ENCODE measurements at places on chromosomes 2 and 18.

GRCh38 chr2:148875387-148876051, 492 bp downstream of the KIF5C start:
- no peak for DNase-seq

DNA sequence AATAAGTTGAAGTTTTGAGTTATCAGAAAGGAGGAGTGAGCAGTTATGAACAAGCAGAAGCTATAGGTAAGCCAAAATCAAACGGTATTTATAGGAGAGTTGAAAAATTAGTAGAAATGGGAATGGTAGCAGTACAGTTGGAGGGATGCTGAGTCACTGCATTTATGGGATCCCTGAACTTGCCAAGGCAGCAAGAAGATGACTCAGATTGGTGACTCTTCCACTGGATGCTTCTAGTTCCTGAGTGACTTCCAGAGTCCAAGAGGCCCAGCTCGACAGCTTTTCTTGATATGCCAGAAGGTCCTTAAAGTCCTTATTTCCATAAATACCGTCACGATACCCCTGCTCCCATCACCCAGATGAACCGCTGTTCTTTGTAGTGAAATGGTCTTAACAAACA, 31.1 kb upstream of the ACTR3 start:
- DNase-seq: peak; percentile 67

DNA sequence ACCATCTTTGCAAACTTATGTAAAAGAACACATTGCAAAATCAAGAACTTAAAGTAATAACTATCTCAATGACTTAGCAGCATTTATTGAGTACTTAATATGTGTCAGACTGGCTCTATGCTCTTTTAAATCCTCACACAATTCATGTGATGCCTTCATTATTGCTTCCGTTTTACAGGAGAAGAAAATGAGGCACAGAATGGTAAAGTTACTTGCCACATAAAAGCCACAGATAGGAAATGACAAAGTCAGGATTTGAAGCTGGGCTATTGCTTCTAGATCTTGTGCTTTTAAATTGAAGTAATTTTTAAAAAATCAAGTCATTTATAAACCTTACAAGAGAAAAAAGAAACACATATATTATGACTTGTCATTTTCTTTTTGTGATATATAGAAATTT, 174.2 kb downstream of the WDR7 start:
- DNase-seq: no peak

- DNase-seq: peak; percentile 26
Measured at GRCh38 chr2:227796045-227796711, 17.5 kb upstream of the CCL20 start.

DNA sequence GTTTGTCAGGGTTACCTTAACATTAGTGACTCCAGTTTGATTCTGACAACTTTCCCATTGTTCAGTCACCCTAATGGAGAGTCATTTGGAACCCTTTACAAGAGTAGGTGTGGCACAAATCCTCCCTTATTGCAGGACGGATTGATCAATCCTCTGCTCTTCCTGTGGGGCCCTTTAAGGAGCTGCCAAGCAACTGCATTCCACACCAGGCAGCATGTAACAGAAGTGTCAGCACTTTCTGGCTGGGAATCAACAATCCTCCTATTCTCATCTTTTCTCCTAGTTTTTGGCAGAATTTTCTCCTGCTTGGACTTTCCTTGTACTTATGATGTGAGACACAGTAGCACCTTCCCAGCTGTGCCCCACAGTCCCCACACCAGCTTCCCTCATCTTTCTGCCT, 177.8 kb downstream of the ST6GAL2 start:
- no peak for DNase-seq

- DNase-seq: no peak
Measured at GRCh38 chr2:119134775-119135174, 23.8 kb downstream of the C1QL2 start.

GRCh38 chr2:203623096-203623495, 83.3 kb upstream of the CD28 start:
- DNase-seq: peak; percentile 62

DNA sequence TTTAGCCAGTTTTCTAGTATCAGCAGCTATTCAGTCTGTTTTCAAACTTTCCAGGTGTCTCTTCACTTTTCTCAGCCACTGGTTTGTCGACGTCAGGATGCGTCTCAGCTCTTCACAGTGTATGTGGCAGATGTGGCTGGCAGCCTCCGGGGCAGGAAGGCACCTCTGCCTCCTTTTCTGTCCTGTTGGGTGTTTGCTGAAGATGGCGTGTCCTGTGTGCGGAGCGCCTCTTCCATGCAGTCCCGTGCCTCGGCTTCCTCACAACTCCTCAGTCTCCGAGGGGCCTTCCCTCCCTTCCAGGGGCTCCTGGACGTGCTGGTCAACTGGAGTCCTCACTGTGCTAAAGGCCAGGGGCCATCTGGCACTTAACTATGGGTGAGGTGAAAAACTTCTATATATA, 65.4 kb upstream of the PXDN start:
- DNase-seq: no peak

DNA sequence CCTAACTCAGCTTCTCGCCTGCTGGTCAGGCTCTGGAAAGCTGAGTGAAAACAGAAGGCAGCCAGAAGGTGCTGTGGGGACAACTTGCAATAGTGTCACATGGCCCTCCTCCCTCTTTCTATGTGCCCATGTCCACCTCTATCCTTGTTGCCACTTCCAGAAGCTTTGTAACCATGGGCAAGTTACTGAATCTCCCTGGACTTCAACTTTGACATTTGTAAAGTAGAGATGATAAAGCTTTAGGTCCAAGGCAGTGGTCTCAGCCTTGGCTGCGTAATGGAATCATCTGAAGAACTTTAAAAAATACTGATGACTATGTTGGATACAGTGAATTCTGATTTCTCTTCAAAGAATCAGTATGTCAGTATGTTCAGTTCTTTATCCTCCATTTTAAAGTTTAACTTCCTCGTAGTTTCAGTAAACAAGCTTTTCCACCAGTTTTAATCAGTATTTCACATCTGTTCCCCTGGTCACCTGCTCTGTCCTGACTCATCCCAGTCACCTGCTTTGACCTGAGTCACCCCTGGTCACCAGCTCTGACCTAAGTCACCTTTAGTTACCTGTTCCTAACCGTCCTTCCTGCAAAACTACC, 245.2 kb upstream of the STON1 start:
- no peak for DNase-seq

DNA sequence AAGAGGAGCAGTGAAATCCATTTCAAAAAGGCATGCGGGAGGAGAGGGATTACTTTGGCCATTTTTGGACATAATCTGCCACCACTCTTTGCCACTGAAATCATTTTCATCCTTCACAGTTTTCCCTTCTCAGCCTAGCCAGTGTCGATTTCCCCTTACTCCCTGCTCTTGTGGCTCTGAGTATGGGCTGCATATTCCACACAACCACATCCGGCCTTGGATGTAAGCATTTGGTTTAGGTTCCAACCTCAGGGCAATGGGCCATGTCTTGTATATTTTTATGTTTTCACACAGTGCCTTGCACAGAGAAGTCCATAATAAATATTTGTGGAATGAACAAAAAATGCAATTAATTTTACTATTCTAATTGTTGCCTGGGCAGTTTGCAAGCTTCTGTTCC, 7.7 kb upstream of the SERPINE2 start:
- no peak for DNase-seq

DNA sequence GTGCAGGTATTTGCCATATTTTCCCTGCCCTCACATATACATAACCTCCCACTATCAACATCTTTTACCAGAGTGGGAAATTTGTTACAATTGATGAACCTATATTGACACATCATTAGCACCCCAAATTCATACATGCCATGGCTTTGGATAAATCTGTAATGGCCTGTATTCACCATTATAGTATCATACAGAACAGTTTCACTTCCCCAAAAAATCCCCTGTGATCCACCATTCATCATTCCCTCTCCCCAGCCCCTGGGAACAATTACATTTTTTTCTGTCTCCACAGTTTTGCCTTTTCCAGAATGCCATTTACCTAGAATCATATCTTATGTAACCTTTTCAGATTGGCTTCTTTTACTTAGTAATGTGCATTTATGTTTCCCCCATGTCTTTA, 494.5 kb downstream of the RNF144A start:
- DNase-seq: no peak

DNA sequence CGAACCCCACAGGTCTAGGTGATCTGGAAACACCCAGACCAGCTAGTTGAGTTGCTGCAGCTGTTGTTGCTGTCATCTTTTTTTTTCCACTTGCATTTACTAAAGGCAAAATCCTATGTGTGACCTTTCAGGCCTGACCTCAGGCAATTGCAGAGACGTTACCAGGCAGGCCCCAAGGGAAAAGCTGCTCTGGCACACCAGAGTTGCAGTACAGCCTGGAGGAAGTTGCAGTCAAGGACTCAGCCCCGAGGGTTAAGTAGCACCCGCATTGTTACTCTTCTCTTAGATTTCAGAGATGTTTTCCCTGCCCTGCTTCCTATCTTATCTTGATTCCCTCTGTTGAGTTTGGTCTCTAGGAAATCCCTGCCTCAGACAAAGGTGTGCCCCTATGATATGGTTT, 45.2 kb upstream of the SMAD2 start:
- no peak for DNase-seq

DNA sequence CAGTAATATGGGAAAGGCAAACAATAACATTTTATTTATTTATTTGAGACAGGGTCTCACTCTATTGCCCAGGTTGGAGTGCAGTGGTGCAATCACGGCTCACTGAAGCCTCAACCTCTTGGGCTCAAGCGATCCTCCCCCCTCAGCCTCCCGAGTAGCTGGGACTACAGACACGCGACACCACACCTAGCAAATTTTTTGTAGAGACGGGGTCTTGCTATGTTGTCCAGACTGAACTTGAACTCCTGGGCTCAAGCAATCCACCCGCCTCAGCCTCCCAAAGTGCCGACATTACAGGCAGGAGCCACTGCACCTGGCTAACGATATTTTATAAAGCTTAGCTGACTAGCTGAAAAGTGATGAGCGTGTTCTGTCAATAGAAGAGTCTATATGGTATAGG, 17.5 kb upstream of the PLEKHH2 start:
- DNase-seq: no peak

- DNase-seq: peak; percentile 65
Measured at GRCh38 chr2:88545118-88545517, 82.1 kb downstream of the EIF2AK3 start.

DNA sequence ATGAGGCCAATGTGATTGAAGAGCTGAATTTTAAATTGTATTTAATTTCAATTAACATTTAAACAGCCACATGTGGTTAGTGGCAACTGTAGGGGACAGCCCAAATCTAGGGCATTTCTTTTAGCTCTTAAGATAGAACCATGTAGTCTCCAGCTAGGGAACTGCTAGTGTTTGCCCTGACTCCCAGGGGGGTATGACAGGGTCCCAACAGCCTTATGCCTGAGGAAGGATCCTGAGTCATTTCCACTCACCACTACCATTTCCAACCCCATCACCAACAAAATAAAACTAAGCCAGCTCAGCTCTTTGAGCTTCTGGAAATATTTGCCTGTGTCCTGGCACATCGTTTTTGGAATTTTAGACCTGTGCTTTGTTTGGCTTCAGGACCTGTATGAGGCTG, 13.7 kb upstream of the GMCL1 start:
- no peak for DNase-seq

DNA sequence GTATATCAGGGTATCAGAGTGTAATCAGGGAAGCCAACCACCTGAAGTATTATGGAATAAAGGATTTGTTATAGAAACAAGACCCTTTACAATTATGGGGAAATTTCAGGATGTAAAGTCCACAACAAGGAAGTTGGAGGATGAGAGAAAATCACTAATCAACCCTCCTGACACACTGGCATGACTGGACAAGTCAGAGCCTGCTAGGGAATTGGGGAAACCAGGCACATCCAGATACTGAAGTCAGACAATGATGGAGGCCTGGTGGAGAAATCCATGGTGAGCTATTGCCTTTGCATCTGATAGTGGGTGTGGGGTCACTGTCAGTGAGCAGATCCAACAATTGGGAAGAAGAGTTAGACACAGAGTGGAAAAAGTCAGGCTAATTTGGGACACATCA, 158.8 kb upstream of the FBXO11 start:
- DNase-seq: no peak

GRCh38 chr2:130918393-130918792, 81.7 kb downstream of the ARHGEF4 start:
- no peak for DNase-seq

DNA sequence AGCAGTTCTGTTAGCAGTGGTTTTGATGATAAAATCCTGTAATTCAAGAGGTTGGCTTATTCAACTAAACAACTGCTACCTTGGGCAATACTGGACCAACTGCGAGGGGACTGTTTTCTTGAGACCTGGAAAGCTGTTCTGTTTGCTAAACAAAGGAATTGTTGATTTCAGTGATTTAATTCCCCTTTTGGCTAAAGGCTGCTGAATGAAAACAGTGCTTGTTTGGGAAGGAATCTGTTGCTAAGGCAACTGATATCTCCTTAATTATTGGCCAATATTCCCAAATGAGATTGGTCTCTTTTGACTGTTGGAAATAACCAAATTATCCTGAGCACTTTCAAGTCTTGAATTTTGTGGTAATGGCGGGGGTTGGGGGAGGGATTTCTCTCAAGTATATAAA, 136.8 kb downstream of the CAMKMT start:
- no peak for DNase-seq

- no peak for DNase-seq
Measured at GRCh38 chr2:61799099-61799498, 54.8 kb downstream of the FAM161A start.

- DNase-seq: no peak
Measured at GRCh38 chr2:226045080-226045479, 645.6 kb downstream of the NYAP2 start.

DNA sequence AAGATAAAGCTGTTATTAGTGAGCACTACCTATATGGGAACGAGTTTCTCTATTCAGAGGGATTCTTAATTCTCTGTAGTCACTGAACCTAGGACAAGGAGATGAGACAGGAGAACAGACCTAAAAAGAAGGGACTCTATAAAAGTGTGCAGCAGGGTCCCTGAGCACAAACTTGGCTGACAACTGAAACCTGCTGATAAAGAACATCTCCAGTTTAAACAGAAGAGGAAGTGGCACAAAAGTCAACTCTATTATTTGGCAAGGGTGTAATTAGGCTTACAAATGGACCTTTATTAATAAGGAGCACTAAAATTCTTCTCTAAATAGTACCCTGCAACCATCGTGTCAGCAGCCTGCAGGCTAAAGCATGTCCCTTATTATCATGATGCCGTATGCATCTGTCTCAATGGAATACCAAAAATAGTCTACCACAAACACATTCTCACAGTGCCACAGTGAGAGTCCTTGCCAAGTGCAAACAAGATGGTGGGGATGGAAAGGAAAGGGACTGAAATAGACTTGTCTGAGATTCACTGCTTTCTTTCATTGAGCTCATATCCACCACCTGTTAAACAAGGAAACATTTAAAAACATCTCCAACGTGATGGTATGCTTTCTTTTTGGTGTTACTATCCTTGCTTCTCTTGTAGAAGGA, 260.2 kb downstream of the INSIG2 start:
- no peak for DNase-seq
